Dermis blood vessel endothelial cell (primary cell): ENCODE measurements at places on chromosomes 13 and 19. TPM values are rescaled to one million over a fixed set of nuclear protein-coding genes. Genes with fewer than 3 reads are reported as not detected.

The ZNF865 gene
- 1.4 and 2.6 TPM in 2 replicates for total RNA-seq

The FPR1 gene
- not detected in 2 replicates for total RNA-seq

The MEIS3 gene
- 0.37 TPM in 1 of 2 replicates, not detected in the other for total RNA-seq

The CYP2F1 gene
- not detected in 2 replicates for total RNA-seq

The MISP3 gene
- under 0.01 and 0.19 TPM in 2 replicates for total RNA-seq

The IGFL1 gene
- not detected in 2 replicates for total RNA-seq

The RNF225 gene
- not detected in 2 replicates for total RNA-seq

The PPM1N gene
- total RNA-seq, result 0.60 and 1.5 TPM in 2 replicates

The DHPS gene
- total RNA-seq, result 52.9 and 53.0 TPM in 2 replicates
